ENCODE measurements at places on chromosomes 1 and 21.

GRCh38 chr1:22869325-22869724 lies 103.3 kb downstream of the LACTBL1 start:
- no peak for DNase-seq

- DNase-seq = no peak
Measured at GRCh38 chr1:33397994-33398393, 32.9 kb downstream of the PHC2 start.

DNA sequence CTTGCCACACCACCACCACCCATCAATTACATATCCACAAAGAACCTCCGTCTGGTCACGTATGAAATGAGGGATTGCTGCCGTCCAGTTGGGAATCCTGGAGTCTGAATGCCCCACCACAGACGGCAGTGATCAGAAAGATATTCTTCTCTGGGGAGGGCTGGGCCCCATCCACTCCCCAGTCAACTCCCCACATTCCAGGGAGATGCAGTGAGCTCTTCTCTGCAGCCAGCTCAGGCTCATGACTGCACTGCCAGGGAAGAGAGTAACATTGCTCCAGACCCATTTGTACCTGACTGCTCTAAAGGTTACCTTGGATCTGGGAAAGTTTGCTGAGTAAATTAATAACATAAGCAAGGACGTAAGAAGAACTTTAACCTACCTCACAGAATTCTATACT lies 18.3 kb downstream of the DEGS1 start:
- no peak for DNase-seq

DNA sequence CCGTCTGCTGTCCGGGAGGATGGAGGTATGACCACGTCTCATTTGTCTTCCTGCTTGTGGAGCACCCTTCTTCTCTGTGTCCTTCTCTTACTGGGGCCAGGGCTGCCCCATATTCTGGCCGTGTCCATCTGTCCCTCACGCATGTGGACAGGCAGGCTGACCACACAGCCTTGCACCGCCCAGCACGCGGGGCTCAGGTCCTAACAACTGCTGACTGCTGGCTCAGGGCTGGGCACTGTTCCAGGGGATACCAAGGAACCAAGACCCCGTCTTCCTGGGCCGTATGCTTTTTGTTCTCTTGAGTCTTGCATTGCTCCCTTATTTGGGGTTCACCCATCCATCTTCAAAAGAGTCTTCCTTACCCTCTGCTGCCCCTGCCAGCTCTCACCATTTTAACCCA lies 17.5 kb upstream of the SPSB1 start:
- DNase-seq = no peak

DNA sequence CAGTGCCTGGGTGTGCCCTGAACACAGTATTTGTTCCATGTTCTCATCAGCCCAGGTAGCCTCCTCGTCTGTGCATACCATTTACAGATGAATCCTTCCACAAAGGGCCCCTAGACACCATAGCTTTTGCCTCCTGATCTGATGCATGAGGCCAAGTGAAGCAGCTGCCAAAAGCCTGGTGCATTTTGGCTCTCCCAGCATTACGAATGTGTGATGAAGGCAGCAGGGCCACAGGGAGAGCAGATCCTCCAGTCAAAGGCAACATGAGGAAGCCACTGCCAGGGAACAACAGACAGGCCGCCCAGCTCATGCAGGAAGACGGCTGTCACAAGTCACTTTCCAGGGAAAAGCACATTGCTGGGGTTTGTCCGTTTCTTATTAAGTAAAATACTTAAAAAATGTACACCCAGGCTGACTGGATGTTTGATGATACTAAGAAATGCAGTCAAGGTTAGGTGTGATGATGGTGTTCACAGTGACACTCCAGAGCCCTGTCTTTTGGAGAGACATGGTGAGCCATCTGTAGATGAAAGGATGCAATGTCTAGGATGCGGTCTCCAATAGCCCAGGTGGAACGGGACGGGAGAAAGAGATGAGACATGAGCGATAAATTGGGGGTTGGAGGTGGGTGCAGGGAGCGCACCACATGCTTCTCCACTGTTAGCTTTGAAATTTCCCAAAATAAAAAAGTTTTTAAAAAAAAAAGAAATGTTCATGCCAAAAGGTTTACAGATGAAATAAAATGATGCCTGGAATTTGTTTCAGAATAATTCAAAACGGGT lies 48.7 kb downstream of the NPHP4 start:
- DNase-seq = no peak

- peak; percentile 79 for DNase-seq
Measured at GRCh38 chr1:37477198-37477931, 3.0 kb downstream of the ZC3H12A start.
